Eye (tissue), 1 donor: ENCODE measurements at places on chromosomes 3 and 15.
A peak's percentile ranks its signal among the peaks of the same experiment; 100 is the strongest.

GRCh38 chr3:69008980-69009379 is 4.5 kb downstream of the EOGT start:
- DNase-seq = no peak

GRCh38 chr15:60372756-60373155 is 25.0 kb downstream of the ANXA2 start:
- DNase-seq = no peak

DNA sequence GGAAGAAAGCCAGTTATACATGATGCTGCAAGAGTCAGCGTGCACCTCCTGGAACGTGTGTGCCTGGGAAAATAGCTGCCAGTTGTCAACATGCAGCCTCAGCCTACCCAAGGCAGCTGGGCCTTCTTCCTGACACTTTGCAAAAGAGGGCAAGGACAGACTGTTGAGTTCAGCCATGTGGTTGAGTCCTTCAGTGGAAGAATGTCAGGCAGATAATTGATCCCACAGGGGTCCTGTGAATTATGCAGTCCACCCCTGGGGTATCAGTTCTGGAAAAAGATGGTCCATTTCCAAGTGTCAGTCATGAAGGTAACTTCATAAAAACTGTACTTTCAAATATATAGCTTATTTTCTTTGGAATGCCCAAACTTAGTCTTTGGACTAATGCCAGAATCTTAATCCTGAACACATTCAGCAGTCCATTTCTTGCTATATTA is 79.6 kb downstream of the ARNT2 start:
- peak; percentile 38 for DNase-seq

- DNase-seq = no peak
These were observed 295.9 kb downstream of the PTPRG start for GRCh38 chr3:61857297-61857696.

- DNase-seq = no peak
These were observed 71.4 kb upstream of the PSMD6 start for GRCh38 chr3:64094713-64095079.

DNA sequence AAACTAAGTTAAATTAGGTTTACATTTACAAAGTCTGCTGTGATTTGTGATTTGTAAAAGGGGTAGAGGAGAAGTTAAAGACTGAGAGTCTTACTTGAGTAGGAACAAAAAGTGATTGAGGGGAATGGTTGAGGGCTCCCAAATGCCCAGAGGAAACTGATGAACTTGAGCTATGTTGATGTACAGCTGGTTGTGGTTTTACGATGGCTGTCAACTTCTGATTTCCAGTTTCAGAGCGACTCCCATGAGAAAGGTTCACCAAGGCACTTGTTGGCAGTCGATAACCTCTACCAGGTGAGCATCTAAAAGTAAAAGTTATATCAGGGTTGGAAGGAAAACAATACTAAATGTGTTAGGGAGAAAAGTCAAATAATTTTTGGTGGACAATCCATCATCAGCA is 91.0 kb downstream of the XRN1 start:
- no peak for DNase-seq

DNA sequence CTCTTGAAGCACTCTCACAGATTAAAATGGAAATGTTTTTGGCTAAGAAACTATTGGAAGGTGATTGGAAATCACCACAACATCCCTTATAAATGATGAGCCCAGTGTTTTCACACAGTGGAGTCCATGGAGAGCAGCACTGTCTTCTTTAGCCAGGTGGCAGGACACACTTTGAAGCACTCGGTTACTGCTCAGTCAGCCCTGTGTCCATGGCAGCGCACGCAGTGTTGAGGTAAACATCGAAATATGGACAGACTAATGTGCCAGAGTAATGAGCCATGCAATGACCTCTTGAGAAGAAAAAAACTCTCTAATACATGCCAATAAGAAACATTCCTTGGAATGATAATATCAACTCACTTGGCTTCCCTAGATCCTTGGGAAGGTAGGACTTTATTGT is 66.6 kb downstream of the TGFBR2 start:
- DNase-seq = no peak

DNA sequence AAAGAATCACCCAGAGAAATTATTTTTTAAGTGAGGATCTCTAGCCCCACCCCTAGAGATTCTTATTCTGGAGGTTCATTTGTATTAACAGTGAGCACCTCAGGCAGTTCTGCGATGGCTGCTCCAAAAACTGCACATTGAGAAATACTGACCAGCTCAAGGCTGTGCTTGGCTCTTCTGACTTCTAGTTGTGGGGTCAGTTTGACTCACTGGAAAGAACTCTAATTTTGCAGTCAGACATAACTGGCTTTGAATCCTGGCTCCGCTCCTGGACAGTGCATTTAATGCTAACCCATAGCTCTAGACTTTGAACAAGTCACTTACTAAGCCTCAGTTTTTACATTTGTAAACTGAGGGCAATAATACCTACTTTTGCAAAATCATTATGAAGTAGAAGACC is 123.6 kb upstream of the SKOR1 start:
- DNase-seq = no peak

GRCh38 chr15:63899193-63899592 is 65.4 kb upstream of the HERC1 start:
- no peak for DNase-seq
